ENCODE measurements at places on chromosomes 3 and 15. TPM values are rescaled to one million over a fixed set of nuclear protein-coding genes. Genes with fewer than 3 reads are reported as not detected.

Gene EIF3J
- total RNA-seq, result 41.9 TPM

Gene HRG
- not detected for total RNA-seq

Gene KLHL6
- 0.10 TPM for total RNA-seq

Gene CPLX3
- 0.34 TPM for total RNA-seq

Gene KPNA4
- total RNA-seq, result 23.0 TPM

Gene HIGD2B
- not detected for total RNA-seq

Gene FOXB1
- total RNA-seq, result not detected

Gene SCN5A
- 0.42 TPM for total RNA-seq

Gene TAGLN3
- total RNA-seq, result not detected

Gene ACSBG1
- 75.9 TPM for total RNA-seq

Gene STX19
- total RNA-seq, result 1.3 TPM

Gene CLDN1
- 452 TPM for total RNA-seq

Gene PLA2G4E
- total RNA-seq, result 49.8 TPM

Gene ROBO2
- total RNA-seq, result 2.0 TPM

Gene GALNT15
- 76.1 TPM for total RNA-seq

Gene RTP3
- not detected for total RNA-seq

Gene NTRK3
- 5.3 TPM for total RNA-seq

Gene MKRN2
- total RNA-seq, result 28.7 TPM

Gene PLA2G4F
- 167 TPM for total RNA-seq

Gene LRRC2
- total RNA-seq, result 3.2 TPM

Gene RBP2
- total RNA-seq, result not detected

Gene CYP11A1
- 0.34 TPM for total RNA-seq

Gene MFAP1
- 23.5 TPM for total RNA-seq

All from lower leg skin (tissue), 4 donors.